ENCODE measurements at places on chromosomes 3 and 15. TPM values are rescaled to one million over a fixed set of nuclear protein-coding genes. Genes with fewer than 3 reads are reported as not detected.
A peak's percentile ranks its signal among the peaks of the same experiment; 100 is the strongest.

Gene SNTN
- not detected for total RNA-seq

Gene FEZF2
- not detected for total RNA-seq

Gene NMD3
- 52.0 TPM for total RNA-seq

Gene CACNA2D2
- 9.1 TPM for total RNA-seq

Gene TRH
- total RNA-seq = not detected

DNA sequence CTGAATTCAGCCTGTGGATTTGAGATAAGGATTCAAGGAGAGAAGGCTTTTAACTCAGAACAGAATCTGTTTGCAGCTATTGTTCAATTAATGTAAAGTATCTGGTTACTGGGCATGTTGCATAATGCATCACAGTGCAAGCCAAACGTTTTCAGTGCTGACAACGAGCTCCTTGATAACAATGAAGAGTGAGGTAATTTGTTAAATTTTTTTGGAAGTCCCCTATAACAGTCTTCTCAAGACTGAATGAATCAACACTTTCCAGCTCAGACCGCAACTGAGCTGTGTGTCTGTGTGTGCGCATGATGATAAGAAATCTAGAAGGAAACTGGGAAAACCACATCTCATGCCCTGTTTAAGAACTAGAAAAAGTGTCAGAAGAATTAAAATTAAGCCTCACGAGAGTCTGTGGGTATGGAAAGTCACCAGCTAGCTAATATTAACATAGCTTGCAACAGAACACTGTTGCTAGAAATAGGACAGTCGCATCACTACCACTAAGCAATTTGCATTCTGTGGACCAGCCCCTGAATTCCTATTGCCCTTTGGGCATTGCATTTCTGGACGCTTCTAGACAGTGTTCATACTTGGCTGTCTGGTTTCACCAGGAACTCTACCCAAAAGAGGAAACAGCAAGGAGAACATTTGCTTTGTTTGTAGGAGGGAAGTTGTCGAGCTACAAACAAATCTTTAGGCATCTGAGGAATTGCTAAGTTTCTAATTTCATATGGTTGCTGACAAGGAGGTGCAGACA lies 43.7 kb upstream of the ATP2C1 start:
- H3K4me3 ChIP-seq = peak overlapping the region; percentile 25
- no peaks in the 10 kb centered on the region for H3K36me3 ChIP-seq
- H3K4me1 ChIP-seq = peaks cover 10% of the 10 kb centered on the region
- H3K27ac ChIP-seq = peak overlapping the region; percentile 89
- peak; percentile 57 for DNase-seq

GRCh38 chr15:60673918-60674558 lies 195.1 kb upstream of the ICE2 start:
- DNase-seq = peak; percentile 40
- no peaks in the 10 kb centered on the region for H3K27me3 ChIP-seq
- H3K4me1 ChIP-seq = no peaks in the 10 kb centered on the region
- H3K27ac ChIP-seq = no peak overlapping the region
- H3K36me3 ChIP-seq = no peaks in the 10 kb centered on the region

GRCh38 chr15:75227663-75228280 lies 26.1 kb downstream of the C15orf39 start:
- H3K4me1 ChIP-seq = no peaks in the 10 kb centered on the region
- no peak overlapping the region for H3K27ac ChIP-seq
- no peak for DNase-seq
- H3K36me3 ChIP-seq = no peaks in the 10 kb centered on the region
- H3K27me3 ChIP-seq = no peaks in the 10 kb centered on the region

DNA sequence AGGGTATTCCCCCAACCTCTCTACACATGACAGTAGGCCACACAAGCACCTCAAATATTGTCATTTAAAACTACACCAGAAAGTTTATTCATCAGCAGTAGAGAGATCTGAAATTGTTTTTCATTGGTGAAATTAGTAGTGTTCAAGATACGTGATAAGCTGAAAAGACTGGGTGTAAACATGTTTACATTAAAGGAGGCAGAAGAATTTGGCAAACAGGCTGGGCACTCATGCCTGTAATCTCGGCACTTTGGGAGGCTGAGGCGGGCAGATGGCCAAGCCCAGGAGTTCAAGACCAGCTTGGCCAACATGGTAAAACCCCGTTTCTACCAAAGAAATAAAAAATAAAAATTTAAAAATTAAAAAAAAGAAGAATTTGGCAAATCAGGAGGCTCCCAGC lies 255.6 kb downstream of the FOXP1 start:
- no peaks in the 10 kb centered on the region for H3K27me3 ChIP-seq
- H3K4me1 ChIP-seq = no peaks in the 10 kb centered on the region
- no peak for DNase-seq
- H3K4me3 ChIP-seq = no peak overlapping the region

DNA sequence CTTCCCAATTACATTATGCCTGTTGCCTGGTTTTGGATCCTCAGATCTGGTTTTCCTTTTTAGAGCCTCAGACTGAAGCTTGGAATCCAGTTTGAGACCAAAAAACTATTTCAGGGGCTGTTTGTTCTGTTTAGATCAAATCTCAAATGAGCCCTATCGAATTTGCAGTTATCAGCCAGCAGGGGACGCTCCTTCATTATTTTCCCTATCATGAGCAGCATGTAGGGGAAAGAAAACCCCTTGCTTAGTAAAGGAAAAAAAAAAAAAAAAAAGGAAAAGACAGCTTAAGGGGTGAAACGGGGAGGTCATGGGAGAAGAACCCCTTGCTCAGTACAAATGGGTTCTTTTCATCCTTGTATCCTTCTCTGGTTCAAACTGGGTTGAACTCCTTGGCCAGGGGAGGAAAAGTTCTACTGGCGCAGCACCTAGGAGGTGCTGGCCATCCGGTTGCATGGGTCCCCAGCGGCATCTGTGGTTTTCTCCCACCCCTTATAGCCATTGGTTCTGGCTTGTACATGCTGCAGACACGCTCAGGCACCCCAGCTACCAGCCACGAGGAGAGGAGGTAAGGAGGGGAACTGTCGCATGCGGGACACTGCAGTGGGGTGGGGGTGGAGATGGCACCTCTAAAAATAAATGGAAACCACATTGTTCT lies 1375.1 kb upstream of the ALCAM start:
- no peak overlapping the region for H3K4me3 ChIP-seq
- no peak overlapping the region for H3K27ac ChIP-seq
- H3K27me3 ChIP-seq = no peaks in the 10 kb centered on the region
- H3K4me1 ChIP-seq = no peaks in the 10 kb centered on the region
- DNase-seq = no peak
- no peaks in the 10 kb centered on the region for H3K36me3 ChIP-seq
